ENCODE measurements at places on chromosomes 12 and 14. TPM values are rescaled to one million over a fixed set of nuclear protein-coding genes. Genes with fewer than 3 reads are reported as not detected.

DNA sequence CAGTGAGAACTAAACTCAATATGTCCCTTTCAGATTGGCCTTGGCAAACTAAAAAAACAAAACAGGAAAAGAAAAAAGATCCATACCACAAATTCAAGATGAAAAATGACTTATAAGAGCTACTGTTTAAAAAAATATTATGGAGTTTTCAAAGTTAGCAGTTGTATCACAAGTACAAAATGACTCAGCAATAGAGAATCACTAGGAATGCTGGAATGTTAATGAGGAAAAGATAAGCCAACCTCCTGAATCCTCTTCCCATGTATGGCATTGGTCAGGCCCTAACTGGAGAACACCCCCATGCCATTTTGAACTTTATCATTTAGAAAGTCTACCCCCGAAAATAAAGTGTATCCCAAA lies 62.2 kb downstream of the PPP1R36 start:
- DNase-seq, result no peak

Gene SCN8A
- 0.50 TPM for total RNA-seq

- peak; percentile 45 for DNase-seq
Measured at GRCh38 chr12:121530600-121531355, 50.0 kb downstream of the KDM2B start.

- no peak for DNase-seq
Measured at GRCh38 chr12:75661908-75662307, 150.5 kb upstream of the KRR1 start.

Gene IL22
- not detected for total RNA-seq

DNA sequence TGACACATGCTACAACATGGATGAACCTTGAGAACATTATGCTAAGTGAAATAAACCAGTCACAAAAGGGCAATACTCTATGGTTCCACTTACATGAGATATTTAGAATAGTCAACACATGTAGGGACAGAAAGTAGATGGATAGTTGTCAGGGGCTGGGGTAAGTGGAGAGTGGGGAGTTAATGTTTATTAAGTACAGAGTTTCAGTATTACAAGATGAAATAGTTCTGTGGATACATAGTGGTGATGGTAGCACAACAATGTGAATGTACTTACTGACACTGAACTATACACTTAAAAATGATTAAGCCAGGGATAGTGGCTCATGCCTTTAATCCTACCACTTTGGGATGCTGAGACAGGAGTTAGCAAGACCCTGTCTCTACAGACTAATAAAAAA lies 8.7 kb downstream of the NUP107 start:
- DNase-seq, result no peak

DNA sequence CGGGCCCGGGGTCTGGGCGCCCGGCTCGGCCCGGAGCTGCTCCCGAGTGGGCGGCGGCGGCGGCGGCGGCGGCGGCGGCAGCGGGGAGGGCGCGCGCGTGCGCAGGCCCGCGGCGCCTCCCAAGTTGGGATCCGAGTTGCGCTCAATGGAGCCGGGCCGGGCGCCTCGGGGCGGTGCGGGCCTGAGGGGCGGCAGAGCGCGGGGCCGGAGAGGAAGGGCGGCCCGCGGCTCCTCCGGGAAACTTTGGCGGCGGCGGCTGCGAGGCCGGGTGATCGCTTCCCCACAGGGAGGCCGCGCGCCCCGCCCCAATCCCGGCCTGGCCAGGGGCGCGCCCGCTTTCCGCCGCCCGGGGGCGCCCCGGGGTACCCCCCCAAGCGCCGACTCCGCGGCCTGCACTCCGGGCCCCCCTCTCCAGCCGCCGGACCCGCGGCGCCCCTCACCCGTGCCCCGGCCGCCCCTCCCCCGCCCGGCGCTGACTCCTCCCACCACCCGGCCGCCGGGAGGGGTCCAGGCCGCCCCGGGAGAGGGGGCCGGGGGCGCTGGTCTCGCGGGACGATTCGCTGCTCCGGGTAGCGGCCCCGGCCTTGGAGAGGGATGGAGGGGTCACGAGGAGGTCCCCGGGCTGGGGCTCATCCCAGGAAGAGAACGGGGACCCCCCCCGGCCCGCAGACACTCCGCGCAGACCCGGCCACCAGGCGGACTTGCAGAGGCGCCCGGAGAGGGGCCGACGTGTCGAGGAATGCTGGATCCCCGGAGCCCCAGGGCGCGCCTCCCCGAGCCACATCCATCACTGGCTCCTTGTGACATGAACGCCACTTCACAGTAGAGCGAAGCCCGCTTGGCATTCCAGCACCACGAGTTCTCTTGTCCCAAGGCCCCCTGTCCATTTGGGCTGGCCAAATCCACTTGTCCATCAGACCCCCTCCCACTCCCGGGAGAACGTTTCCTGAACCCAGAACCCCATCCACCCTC lies at the start of gene RILPL1:
RILPL1 (minus strand) TSS at position 48 of the 972 bp plus-strand sequence. CDS start 237 bp downstream, outside the sequence.
- no peak for DNase-seq

Gene CPNE6
- total RNA-seq, result not detected

DNA sequence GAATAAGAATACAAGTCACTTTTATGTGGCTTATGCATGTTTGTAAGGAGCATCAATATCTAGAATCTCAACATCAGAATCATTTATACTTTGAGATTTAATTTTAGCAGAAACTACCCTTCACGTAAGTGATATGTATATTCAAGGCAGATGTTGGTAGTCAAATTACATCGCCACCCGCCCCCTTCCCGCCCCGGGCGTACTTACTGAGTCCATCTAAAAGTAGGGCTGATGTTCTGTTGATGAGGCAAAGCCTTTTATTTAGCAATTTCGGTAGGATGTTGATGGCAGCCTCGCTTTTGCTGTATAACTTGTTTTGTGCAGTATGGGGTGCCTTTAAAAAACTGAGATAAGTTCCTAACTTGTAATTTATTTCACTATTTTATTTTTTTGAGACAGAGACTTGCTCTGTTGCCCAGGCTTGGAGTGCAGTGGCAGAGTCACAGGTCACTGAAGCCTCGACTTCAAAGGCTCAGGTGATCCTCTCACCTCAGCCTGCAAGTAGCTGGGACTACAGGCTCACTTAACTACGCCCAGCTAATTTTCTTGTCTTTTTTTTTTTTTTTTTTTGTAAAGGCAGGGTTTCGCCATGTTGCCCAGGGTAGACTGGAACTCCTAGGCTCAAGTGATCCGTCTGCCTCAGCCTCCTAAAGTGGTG lies 30.8 kb downstream of the KTN1 start:
- DNase-seq, result no peak

Gene KRT79
- total RNA-seq, result 2.8 TPM

- DNase-seq, result no peak
Measured at GRCh38 chr12:65741656-65742017, 82.6 kb upstream of the HMGA2 start.

- no peak for DNase-seq
Measured at GRCh38 chr12:110796952-110797351, 49.8 kb upstream of the CCDC63 start.

Gene GPR33
- total RNA-seq, result not detected

Gene INHBE
- total RNA-seq, result not detected

- DNase-seq, result no peak
Measured at GRCh38 chr12:1872448-1872847, 46.0 kb downstream of the CACNA2D4 start.

Gene MBD6
- 15.7 TPM for total RNA-seq

Gene SLC6A15
- total RNA-seq, result not detected

GRCh38 chr12:77685112-77685511 lies 145.6 kb upstream of the NAV3 start:
- DNase-seq, result no peak

Gene ENO2
- total RNA-seq, result 5.8 TPM

DNA sequence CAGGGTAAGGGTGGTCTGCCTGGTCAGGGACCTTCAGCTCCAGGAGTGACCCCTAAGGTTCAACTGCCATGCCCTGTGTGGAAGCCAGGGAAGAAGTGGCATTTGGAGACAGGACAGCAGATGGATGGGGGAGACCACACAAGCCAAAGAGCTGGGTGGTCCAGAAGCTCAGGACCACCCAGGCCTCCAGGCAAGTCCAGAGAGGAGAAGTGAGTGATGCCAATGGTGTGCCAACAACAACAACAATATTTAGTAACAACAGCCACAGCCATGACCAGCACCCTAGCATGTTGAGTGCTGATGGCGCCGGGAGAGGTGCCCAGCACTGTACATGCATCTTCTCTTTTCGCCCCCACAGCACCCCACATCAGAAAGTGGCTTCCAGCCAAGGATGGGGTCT lies 113.7 kb downstream of the ESRRB start:
- no peak for DNase-seq

Gene ZFHX2
- total RNA-seq, result 0.63 TPM

- no peak for DNase-seq
Measured at GRCh38 chr12:26791301-26791791, 41.6 kb downstream of the ITPR2 start.

DNA sequence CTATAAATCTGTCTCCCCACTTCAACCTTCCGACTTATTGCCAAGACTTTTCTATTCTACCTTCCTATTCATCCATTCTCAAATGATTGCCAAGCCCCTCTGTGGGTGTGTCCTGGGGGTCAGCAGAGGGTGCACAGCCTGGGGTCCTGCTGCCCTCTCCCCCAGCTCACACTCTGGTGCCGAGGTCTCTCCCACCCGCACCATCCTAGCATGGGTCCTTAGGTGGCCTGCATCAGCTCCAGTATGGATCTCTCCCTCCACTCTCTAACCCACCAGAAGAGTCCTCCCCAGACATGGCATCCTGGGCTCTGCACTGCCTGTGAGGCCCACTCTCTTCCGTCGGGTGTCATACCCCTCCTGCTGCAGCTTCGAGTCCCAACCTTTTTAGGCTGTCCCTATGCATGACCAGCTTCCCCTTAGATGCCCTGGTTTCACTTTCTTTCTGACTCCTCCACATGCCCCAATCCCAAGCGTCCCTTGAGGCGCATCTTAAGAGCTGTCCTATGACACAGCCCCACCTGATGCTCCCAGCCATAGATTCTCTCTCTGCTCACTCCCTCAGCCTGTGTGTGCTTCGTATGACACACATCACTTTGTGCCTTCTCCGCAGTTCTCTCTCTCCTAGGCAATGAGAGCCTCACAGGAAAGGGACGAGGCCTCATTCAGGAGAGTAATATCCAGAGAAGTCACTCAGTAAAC lies 43.9 kb downstream of the GIT2 start:
- DNase-seq, result no peak

Gene OAS3
- total RNA-seq, result 46.3 TPM

DNA sequence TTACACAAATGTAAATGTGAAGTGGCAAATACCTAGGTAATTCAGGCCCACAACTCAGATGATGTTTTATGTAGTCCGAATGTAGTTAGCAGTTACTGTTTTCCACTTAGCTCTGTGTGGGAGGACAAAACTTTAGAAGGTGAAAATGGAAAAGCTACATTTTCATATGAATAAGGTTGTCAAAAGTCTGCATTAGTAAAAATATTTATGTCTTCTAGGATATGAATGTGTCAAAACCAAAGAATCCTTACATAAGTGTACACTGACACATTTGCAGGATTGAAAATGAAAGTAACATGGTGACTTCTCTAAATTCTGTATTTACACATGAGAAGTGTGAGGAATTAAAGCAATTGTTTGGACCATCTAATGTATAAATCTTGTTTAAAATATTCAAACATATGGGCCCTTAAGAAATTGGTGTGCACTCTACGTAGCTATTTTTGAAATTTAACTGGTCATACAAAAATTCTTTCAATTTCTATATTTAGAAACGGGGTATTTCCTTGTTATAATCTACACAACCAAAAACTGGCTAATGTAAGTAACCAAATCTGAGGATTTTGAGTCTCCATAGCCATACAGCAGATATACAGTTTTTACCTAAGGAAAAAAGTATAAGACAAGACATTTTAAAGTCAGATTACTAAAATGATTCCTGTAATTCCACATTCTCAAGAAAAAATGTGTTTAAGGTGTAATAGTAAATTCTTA lies 5.4 kb downstream of the CDKN1B start:
- no peak for DNase-seq

- no peak for DNase-seq
Measured at GRCh38 chr14:70808416-70809224, 693 bp downstream of the MAP3K9 start.

Gene TPI1
- 446 TPM for total RNA-seq

GRCh38 chr12:39621670-39622069 lies 2.1 kb upstream of the ABCD2 start:
- DNase-seq, result no peak

All from omental fat pad (tissue), 4 donors.